Activated CD8-positive, alpha-beta memory T cell treated with anti-CD3 and anti-CD28 coated beads, Interleukin-2, amount 50 U/mL, for 4 hours (primary cell): ENCODE measurements at places on chromosomes 3 and 15.

GRCh38 chr3:50604628-50605588 lies 6.7 kb downstream of the CISH start:
- no peak for DNase-seq

GRCh38 chr3:2484162-2485026 lies 385.7 kb downstream of the CNTN4 start:
- no peak for DNase-seq

DNA sequence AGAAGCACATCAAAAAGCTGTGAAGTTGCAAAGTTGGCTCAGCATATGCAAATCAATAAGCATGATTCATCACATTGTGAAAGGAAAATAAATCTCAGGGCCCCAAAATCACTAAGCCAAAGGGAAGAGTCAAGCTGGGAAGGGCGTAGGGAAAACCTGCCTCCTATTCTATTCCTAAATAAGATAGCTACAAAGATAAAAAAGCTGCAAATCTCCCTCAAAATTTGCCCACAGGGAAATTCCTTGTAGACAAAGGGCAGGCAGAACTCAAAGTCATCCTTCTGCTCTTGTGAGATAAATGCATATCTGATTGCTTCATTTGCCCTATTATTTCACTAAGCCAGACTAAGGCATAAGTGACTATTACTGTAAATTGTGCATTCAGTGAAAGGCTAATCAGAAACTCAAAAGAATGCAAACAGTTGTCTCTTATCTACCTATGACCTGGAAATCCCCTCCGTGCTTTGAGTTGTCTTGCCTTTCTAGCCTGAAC lies 30.5 kb upstream of the CCNL1 start:
- no peak for DNase-seq

GRCh38 chr3:58575971-58576652 lies 1.1 kb downstream of the FAM107A start:
- no peak for DNase-seq

DNA sequence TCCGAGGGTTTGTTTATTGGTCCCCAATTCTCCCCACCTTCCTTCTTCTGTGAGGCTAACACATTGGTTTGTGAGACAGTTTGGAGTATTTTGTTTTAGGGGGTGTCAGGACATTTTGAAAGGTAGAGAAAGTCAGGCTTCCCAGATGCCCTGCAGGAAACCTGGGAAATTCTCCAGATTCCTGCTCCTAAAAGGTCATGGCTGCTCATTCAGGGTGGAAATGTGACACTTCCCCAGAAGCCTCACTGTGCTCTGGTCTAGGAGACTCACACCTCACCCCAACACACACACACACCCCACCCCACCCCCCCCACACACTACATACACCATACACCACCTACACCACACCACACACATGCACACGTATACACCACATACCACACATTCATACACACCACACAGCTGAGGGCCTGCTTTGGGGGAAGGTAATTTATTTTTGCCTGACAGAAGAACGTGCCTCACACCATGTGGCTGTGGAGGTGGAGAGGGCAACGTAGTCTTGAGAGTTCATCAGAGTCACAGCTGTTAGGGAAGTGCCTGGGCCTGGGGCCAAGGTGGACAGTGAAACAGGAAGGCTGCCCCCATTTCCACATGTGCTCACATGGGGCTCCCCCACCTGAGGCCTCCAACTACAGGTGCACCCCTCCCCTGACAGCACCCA lies 40.4 kb upstream of the LIMD1 start:
- no peak for DNase-seq

DNA sequence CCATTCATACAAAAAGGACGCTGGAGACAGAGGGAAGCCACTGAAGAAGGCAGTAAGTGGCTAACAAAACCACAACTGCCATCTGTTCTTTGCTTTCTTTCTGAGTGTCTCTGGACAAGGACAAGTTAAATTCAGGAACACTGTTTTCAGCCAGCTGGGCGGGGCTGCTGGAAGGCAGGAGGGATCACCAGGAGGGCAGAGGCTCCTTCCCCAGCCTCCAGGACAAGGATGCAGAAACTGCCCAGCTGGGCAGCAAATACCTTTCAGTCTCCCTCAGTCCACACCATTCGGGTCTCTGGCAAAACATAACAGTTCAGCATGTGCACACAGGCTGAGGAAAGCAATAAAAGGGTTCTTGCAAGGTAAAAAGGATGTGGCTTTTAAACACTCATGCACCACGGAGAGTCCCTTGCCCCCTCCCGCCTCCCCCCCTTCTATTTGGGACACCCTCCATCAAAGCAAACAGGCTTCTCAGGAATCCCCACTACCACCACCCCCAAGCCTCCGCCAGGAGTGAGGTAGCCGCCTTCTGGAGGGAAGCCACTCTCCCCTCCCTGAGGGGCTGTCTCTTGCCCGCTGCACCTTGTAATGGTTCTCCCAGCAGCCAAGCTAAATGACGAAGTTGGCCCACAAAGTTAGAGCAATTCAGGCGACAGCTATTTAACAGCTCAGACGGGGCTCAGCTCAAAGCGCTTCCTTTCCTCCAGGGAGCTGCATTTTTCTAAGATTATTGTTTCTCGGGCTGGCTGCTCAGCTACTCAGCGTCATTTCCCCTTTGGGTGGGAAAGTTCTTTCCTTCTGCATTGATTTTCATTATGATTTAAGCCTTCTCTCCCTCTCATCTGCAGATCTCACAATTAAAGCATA lies 3.8 kb downstream of the HEG1 start:
- DNase-seq = peak; percentile 75

DNA sequence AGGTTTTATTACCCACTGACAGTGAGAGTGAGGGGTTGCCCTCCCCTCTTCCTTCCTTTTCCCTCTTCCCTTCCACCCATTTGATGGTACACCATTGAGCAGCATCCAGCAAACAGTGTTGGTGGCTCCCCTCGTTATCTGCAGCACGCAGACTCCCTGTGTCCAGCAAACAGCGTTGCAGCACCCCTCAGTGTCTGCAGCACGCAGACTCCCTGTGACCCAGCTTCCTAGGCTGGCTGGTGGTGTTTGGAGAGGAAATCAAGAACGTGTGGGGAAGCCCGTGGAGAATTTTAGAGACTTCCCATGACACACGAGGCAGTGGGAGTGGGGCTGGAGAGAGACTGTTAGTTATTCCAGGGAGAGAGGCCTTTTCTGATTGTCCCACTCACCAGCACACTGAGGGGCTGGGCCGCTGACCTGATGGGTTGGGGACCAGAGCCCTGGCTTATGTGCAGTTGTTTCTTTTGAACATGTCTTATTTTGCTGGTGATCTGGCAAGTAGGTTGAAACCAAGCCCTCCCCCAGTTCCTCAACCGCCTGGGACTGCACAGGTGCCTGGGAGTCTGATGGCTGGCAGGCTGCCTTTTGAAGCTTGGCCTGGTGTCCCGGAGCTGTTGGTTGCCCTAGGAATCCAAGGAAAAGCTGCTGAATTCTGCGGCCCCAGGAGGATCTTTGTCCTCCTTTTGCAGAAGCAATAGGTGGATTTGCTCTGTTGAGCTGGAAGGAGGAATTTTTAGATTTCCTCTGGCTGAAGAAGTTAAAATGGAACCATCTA lies 19.0 kb downstream of the APBA2 start:
- no peak for DNase-seq

DNA sequence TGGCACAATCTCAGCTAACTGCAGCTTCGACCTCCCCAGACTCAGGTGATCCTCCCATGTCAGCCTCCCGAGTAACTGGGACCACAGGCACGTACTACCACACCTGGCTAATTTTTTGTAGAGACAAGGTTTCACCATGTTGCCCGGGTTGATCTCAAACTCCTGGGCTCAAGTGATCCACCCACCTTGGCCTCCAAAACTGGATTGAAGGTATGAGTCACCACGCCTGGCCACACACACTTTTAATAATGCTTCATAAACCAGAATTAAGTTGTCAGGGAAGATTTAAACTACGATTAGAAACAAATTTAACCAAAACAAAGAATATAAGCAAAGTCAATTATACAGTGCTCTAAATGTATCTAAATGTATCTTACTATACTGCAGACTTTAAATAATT lies 87.5 kb downstream of the LRRFIP2 start:
- no peak for DNase-seq

DNA sequence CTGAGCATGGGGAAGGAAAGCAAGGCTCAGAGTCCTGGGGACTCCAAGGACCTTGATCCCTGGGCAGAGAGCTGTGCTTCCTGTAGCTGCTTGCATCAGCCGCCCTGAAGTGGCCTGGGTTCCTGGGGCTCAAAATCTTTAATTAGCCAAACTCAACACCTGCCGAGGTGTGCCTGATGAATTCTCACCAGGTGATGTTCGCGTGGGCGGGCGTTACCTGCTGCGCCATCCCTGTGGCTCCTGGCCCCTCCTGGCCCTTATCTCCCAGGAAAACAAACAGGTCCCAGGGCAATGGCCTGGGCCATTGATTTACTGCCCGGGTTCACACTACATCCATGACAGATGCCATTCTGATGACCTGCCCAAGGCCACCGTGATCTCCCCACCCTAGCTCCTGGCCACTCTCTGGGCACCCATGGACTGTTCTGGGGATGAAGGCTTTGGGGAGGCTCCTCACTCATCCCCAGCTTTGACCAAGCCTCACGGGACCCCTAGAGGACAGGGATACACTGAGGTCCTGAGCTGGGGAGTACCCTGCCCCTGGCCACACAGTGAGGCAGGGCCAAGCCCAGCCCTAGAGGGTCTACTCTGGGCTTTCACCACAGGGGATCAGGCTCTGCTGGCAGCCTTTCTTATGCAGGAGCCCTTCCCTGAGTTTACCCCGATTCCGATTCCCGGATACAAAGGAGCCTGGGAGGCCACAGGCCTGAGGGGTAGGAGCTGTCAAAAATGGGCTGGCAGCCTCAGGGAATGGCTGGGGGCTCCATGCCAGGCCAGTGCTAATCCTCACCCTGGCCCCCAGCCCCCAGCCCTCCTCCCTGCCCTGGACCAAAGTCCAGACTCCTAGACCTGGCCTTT lies 5.7 kb downstream of the SLC38A3 start:
- no peak for DNase-seq

GRCh38 chr15:36449084-36449661 lies 130.3 kb upstream of the CDIN1 start:
- no peak for DNase-seq

- DNase-seq = no peak
Observed at GRCh38 chr3:110628650-110629301, 442.8 kb upstream of the NECTIN3 start.

- DNase-seq = no peak
Observed at GRCh38 chr15:38768970-38769369, 204.4 kb upstream of the RASGRP1 start.

DNA sequence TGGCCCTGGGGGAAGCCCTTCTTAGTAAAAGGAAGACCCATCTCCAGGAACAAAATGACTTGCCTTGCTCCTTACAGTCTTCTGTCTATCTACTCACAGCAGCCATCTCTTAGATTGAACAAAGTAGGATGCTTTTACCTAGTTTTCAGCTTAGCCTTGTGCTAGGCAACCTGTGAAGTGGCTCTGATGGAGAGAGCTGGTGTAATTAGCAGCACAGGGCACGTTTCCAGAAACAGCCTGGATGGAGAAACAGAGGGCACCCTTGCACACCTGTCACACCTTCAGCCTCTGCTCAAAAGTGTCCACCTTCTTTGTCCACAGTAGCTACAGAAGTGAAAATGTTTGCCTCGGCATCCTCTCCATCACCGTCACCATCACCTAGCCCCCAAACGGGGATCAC lies 292.9 kb downstream of the RORA start:
- no peak for DNase-seq

DNA sequence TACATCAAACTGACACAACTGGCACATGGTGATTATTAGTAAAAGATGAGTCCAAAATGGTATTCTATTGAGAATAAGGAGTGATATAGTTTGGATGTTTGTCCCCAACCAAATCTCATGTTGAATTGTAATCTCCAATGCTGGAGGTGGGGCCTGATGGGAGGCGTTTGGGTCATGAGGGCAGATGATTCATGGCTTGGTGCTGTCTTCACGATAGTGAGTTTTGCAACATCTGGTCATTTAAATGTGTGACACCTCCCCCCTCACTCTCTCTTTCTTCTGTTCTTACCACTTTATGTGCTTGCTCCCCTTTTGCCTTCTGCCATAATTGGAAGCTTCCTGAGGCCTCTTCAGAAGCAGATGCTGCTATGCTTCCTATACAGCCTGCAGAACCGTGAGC lies 90.6 kb downstream of the RSL24D1 start:
- no peak for DNase-seq

DNA sequence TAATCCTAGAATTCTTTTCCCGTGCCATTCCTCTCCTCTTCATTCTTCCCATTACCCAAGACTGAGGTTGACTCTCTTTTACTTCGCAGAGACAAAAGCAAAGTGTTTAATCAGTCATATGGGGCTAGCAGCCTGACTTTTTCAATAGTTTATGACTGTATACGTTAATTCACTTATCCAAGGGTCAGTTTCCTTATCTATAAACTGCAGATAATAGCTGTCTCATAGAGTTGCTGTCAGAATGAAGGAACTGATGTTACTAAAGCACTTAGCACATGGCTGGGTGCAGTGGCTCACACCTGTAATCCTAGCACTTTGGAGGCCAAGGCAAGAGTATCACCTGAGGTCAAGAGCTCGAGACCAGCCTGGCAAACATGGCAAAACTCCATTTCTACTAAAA lies 43.5 kb upstream of the ULK4 start:
- no peak for DNase-seq

GRCh38 chr3:129439226-129439816 lies 427 bp downstream of the MBD4 start:
- DNase-seq = peak; percentile 42

- DNase-seq = peak; percentile 28
Observed at GRCh38 chr3:4394048-4394447, 73.0 kb downstream of the SUMF1 start.

- no peak for DNase-seq
Observed at GRCh38 chr3:123936400-123936799, 24.6 kb downstream of the CCDC14 start.

DNA sequence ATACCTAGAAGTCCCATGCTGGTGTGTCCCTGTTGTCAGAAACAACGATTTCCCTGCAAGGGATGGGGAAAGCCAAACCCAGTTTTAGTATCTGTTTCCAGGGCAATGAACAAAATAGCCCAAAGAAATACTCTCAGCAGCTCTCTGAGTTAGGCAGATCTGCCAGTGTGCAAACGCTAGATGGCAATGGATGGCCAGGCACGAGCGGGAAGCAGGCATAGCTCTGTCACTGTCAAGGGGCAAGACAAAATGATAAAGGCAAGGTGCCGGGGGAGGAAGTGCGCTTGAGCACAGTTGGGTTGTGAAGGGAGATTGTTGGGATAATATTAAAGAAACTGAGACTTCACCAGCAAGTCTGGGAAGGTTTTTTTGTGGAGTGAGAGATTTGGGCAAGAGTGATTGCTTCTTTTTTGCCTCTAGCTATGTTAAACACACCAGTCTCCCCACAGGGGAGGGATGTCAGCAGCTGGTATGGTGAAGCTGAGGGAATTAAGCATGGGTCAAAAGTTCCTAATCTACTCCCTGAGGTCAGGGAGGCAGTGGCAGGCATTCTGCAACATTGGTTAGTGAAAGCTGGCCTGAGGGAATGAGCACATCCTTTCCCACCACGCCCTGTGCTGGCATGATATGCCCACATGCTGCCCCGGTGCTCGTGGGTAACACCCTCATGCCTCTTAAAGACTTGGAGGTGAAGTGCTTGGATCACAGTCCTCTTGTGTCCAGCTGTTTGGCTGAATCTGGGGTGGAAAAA lies 117.5 kb downstream of the PDCD6IP start:
- no peak for DNase-seq
